ENCODE measurements at places on chromosomes 13 and 19. TPM values are rescaled to one million over a fixed set of nuclear protein-coding genes. Genes with fewer than 3 reads are reported as not detected.
A peak's percentile ranks its signal among the peaks of the same experiment; 100 is the strongest.

GRCh38 chr19:44757735-44758505 is 9.4 kb downstream of the BCL3 start:
- DNase-seq, result peak; percentile 73

DNA sequence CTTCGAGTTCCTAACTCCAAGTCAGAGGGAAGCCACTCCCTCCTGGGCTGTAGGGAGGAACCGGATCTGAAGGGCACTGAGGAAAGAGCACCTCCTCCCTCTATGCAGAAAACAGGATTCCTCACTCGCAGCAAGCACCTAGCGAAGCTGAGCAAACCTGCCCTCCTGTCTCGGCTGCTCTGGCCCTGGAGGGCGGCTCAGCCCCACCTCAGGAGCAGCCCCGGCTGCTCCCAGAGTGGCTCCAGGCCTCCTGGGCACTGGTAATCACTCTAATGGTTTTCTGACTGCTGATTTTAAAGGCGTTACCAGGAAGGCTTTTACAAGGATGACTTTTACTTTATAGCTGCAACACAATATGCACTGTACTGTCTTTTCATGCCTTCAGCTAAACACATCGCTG is 312.5 kb downstream of the TEX29 start:
- DNase-seq, result no peak

DNA sequence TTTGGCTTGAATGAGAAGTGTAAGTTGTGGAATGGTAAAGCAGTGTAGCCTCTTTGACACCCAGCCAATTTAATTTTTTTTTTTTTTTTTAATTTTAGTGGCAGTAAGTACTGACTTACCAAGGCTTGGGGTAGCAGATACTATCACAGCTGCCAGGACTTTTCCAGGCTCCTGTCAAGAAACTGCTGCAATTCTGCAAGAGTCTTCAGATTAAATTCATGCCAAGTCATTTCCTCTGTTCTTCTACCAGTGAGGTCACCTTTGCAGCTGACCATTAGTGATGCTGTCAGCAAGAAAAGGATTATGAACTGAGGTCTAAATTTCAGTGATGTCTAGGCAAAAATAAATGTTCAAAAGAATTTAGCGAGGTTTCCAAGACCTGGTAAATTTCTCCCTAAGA is 91.2 kb downstream of the GGACT start:
- no peak for DNase-seq

GRCh38 chr19:12796146-12797071 is 5.1 kb downstream of the JUNB start:
- peak; percentile 82 for DNase-seq

- DNase-seq, result no peak
Measured at GRCh38 chr13:65555962-65556361, 1674.2 kb downstream of the PCDH9 start.

GRCh38 chr19:2186071-2186846 is 22.5 kb downstream of the DOT1L start:
- peak; percentile 81 for DNase-seq

DNA sequence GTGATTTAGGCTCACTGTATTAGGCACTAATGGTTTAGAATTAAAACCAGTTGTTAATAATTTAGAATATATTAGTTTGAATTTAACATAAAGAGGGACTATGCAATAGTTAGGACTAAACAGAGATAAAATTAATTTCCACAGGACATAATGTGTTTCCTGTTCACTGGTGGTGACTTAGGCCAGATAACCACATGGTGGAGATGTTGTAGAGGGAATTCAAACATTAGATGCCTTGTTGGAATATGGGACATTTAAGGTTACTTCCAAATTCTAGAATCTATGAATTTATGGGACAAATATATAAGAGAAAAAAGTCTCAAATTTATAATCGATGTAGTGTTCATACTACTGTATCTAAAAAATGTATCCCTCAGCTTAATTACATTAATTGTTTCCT is 615.5 kb upstream of the KLHL1 start:
- DNase-seq, result peak; percentile 23

GRCh38 chr19:47074621-47075020 is 26.2 kb upstream of the TMEM160 start:
- no peak for DNase-seq

FFAR3 gene
- polyA plus RNA-seq, result 0.39 TPM

- DNase-seq, result no peak
Measured at GRCh38 chr19:39736088-39736487, 1.7 kb downstream of the CLC start.

- peak; percentile 26 for DNase-seq
Measured at GRCh38 chr13:107553838-107554237, 661.5 kb downstream of the LIG4 start.

- DNase-seq, result no peak
Measured at GRCh38 chr13:100234524-100235136, 145.7 kb downstream of the PCCA start.

- DNase-seq, result no peak
Measured at GRCh38 chr19:48668332-48668731, 4.5 kb downstream of the NTN5 start.

DNA sequence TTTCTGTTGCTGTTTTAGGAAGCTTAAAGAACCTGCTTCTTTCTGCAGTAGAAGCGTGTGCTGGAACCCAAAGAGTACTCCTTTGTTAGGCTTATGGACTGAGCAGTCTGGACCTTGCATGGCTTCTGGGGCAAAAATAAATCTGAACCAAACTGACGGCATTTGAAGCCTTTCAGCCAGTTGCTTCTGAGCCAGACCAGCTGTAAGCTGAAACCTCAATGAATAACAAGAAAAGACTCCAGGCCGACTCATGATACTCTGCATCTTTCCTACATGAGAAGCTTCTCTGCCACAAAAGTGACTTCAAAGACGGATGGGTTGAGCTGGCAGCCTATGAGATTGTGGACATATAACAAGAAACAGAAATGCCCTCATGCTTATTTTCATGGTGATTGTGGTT is 103.1 kb downstream of the TNFRSF19 start:
- peak; percentile 75 for DNase-seq

GRCh38 chr19:39388657-39389056 is 2.2 kb downstream of the PAF1 start:
- DNase-seq, result no peak

KLK15 gene
- polyA plus RNA-seq, result not detected

DNA sequence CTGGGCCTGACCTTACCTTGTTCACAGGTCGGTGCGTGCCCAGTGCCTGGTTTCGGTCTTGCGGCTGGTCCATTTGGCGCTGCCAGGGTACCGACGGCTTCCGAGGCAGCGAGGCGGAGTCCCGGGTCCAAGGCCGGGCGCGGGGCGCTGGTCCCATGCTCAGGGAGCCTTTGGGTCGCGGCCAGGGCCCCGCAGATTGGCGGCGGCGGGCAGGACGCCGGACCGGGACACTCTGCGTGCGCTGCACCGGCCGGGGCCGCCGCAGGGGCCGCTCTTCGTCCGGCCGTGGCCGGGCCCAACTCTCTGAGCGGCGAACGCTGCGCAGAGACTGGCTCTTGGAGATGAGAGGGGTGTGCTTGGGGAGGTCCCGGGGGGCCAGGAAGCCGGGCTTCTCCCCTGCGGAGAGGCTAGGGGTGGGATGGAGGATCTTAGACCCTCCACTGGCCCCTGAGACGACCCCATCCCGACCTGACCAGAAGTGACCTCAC is 3.4 kb upstream of the WIZ start:
- no peak for DNase-seq

- DNase-seq, result no peak
Measured at GRCh38 chr19:41801792-41802211, 5.4 kb downstream of the CEACAM3 start.

DNA sequence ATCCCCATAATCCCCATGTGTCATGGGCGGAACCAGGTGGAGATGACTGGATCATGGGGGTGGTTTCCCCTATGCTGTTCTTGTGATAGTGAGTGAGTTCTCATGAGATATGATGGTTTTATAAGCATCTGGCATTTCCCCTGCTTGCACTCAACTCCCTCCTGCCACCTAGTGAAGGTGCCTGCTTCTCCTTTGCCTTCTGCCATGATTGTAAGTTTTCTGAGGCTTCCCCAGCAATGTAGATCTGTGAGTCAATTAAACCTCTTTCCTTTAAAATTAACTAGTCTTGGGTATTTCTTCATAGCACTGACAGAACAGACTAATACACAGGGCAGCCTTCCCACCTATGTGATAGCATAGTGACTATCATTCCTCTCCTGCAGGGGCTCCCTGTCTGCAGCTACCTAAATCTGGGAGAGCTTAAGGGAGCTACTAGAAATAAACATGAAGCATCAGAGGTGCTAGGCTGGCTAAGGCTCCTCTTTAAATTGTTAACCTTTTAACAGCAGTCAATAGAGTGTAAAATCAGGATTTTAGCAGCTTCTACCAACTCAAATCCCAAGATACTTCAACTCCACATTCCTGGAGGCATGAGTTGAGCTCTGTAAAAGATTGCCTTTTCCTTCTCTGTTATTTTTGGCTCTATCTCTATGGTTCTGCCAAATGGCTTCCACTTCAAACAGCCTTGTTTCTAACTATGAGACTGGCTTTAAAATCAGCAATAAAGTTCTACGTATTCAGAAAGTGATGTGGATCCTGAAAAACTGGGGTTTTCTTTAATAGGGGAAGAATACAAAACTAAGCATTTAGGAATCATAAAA is 112.3 kb downstream of the VWA8 start:
- no peak for DNase-seq

GRCh38 chr19:23305555-23305954 is 55.4 kb upstream of the ZNF724 start:
- DNase-seq, result no peak

FPR1 gene
- polyA plus RNA-seq, result 2.7 TPM

GRCh38 chr19:10566658-10567410 is 1.0 kb upstream of the KRI1 start:
- no peak for DNase-seq

DNA sequence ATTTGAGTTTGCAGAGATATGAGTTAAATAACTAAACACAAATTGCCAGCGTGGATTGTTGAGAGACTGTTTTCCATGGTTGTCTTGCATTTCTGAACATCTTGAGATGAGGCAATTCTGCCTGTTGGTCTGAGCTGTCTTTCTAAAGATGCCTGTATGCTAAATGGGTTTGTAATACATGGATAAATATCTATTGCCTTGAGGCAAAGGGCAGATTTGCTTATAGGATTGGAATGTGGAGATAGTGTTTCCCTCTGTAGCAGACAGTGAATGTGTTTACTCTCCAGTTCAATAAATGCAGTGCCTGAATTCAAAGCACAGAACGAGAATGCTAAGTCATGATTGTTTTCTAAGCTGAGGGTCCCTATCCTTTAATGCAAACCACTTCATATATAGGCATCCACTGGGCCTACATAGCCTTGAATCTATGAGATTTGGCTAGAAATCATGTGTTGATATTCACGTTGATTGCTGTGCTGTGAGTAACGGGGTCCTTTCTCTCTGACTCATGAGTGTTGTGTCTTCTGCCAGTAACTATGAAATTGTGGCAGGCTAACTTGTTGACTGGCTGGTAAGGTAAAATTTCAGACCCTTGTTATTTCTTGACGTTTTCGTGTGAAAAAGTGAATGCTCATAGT is 2554.8 kb downstream of the PCDH9 start:
- no peak for DNase-seq

DNA sequence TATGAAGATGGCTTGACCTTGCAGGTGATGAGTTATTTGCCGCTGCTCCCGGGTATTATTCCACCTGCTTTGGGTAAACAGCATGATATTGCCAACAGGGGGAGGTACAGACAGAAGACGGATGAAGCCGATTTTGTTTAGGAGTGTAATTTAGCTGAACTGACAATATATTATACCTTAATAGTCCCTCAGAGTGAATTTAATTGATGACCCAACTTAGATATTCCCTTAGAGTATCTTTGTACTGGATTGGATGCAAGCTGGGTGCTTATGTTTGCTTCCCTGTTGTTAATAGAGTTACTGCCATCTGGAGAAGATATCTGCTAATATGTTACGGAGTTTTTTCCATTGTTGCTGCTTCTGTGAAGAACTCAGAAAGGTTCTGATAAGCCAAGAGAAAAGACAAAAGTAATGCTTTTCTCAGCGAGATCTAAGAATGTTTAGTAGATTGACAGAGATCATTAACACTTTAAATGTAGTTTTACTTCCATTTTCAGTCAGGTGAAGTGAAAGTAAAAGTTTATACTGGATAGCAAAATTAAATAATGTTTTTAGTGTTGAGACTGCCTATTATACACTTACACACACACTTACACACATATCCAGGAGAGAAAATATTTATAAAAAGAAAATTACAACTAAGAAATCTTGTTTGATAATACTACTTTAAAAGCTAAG is 2220.8 kb upstream of the PCDH20 start:
- DNase-seq, result no peak

CGB2 gene
- not detected for polyA plus RNA-seq

DNA sequence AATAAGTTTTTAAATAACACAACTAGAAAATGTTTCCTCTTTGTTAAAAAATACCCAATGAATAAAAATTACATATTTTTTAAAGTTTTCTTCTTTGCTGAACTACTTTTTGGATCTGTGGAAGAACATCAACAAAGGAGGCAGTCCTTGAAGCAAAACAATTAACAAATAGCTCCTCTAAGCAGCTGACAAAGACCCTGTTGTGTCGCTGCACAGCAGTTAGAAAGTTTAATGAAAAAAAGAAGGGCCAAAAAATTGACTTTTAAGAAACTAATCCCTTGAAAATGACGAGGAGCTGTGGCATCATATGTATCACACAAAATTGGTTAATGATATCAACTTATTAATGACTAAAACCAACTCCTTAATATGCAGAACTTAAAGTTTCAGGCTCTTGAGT is 72.1 kb downstream of the SLITRK1 start:
- DNase-seq, result no peak

GRCh38 chr13:98105929-98106336 is 37.0 kb upstream of the FARP1 start:
- peak; percentile 10 for DNase-seq

MBD3L3 gene
- not detected for polyA plus RNA-seq

- DNase-seq, result no peak
Measured at GRCh38 chr13:75226733-75227435, 255.1 kb downstream of the TBC1D4 start.

YJU2 gene
- 14.4 TPM for polyA plus RNA-seq

- DNase-seq, result no peak
Measured at GRCh38 chr13:95204231-95204765, 97.0 kb downstream of the ABCC4 start.

All from right lung (tissue), 10 donors.